ENCODE measurements at places on chromosomes 2 and 18. TPM values are rescaled to one million over a fixed set of nuclear protein-coding genes. Genes with fewer than 3 reads are reported as not detected.

The UXS1 gene
- 16.0 TPM for total RNA-seq

The LIMS4 gene
- 52.5 TPM for total RNA-seq

The GRHL1 gene
- 0.09 TPM for total RNA-seq

The GALNT5 gene
- total RNA-seq: under 0.01 TPM

The CYP1B1 gene
- total RNA-seq: 0.11 TPM

The ZNF804A gene
- total RNA-seq: under 0.01 TPM

The TUBB6 gene
- 823 TPM for total RNA-seq

The SLC11A1 gene
- total RNA-seq: 0.09 TPM

The FOSL2 gene
- 38.5 TPM for total RNA-seq

The OXER1 gene
- not detected for total RNA-seq

The RTKN gene
- total RNA-seq: 20.2 TPM

The TSGA10 gene
- 1.5 TPM for total RNA-seq

The OSR1 gene
- total RNA-seq: 1.5 TPM

The ADD2 gene
- total RNA-seq: 23.2 TPM

The SOCS6 gene
- 26.8 TPM for total RNA-seq

The NETO1 gene
- total RNA-seq: not detected

The EPG5 gene
- 9.4 TPM for total RNA-seq

The SF3B6 gene
- 115 TPM for total RNA-seq

The SALL3 gene
- not detected for total RNA-seq

The IGFBP5 gene
- 2.0 TPM for total RNA-seq

The GAREM1 gene
- total RNA-seq: 0.17 TPM

The C2orf74 gene
- total RNA-seq: 12.9 TPM

The RGPD8 gene
- total RNA-seq: 2.9 TPM

The LHCGR gene
- total RNA-seq: not detected

The DYNC1I2 gene
- 150 TPM for total RNA-seq

The TUBA3E gene
- not detected for total RNA-seq

The UGT1A3 gene
- total RNA-seq: not detected

The PMAIP1 gene
- 10.5 TPM for total RNA-seq

The SLC25A12 gene
- 10.3 TPM for total RNA-seq

The NTSR2 gene
- total RNA-seq: not detected

The DSC3 gene
- total RNA-seq: 0.11 TPM

The SPIRE1 gene
- 19.6 TPM for total RNA-seq

The CD8A gene
- total RNA-seq: not detected

The PLGLB2 gene
- total RNA-seq: 1.8 TPM

The VWA3B gene
- not detected for total RNA-seq

The AGXT gene
- not detected for total RNA-seq

The IL1F10 gene
- not detected for total RNA-seq

The DNPEP gene
- 67.3 TPM for total RNA-seq

The MMADHC gene
- 140 TPM for total RNA-seq

The SLC9A2 gene
- total RNA-seq: not detected

The XDH gene
- not detected for total RNA-seq

The NOL4 gene
- not detected for total RNA-seq

The GKN2 gene
- total RNA-seq: not detected

The CFAP65 gene
- total RNA-seq: not detected

The ADAM23 gene
- total RNA-seq: 0.22 TPM

The ALS2 gene
- 20.4 TPM for total RNA-seq

The UGT1A5 gene
- total RNA-seq: not detected

All from dermis lymphatic vessel endothelial cell (primary cell).